ENCODE measurements at places on chromosomes 11 and 22. TPM values are rescaled to one million over a fixed set of nuclear protein-coding genes. Genes with fewer than 3 reads are reported as not detected.

DNA sequence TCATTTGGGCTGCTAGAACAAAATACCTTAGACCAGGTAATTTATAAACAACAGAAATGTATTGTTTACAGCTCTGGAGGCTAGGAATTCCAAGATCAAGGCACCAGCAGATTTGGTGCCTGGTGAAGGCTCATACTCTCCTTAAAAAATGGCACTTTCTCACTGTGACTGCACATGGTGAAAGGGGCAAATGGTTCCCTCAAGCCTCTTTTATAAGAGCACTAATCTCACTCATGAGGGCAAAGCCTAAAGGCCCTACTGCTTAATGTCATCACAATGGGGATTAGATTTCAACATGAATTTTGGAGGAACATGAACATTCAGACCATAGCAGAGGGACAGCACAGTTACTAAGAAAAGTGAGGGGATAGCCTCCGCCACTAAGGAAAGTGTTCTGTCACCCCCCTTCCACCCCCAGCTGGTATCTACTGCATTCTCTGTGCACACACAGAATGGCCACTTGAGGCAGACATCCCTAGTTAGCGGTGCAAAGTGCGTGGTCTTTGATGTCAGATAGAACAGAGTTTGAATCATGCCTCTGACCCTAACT, 47.2 kb upstream of the CEP295 start:
- no peaks in the 10 kb centered on the region for H3K27me3 ChIP-seq
- no peaks in the 10 kb centered on the region for H3K4me1 ChIP-seq
- no peak for DNase-seq
- H3K27ac ChIP-seq, result no peak overlapping the region
- no peak overlapping the region for H3K4me3 ChIP-seq

- no peaks in the 10 kb centered on the region for H3K27me3 ChIP-seq
- H3K4me3 ChIP-seq, result no peak overlapping the region
- no peak overlapping the region for H3K27ac ChIP-seq
Observed at GRCh38 chr11:37704791-37705190, 1106.8 kb upstream of the RAG2 start.

DNA sequence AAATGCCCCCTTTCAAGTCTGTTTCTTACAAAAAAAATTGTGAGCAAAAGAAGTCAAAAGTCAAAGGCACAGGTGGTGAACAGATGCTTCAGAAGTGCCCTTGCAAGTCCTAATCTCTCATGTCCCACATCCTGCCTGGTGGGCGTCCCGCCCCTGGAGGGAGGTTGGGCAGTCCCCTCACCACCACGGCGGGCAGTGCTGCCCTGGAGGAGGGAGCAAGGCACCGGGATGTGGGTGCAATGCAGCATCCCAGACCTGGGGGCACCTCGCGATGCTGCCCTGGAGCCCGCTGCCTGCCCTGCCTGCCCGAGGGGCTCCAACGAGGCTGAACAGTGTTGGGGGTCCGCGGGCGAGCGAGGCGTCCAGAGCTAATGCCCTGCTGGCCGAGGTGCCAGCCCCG, 15.9 kb downstream of the MRGPRG start:
- H3K4me3 ChIP-seq, result no peak overlapping the region
- peaks cover 6% of the 10 kb centered on the region for H3K4me1 ChIP-seq
- no peak overlapping the region for H3K27ac ChIP-seq
- no peaks in the 10 kb centered on the region for H3K27me3 ChIP-seq

DNA sequence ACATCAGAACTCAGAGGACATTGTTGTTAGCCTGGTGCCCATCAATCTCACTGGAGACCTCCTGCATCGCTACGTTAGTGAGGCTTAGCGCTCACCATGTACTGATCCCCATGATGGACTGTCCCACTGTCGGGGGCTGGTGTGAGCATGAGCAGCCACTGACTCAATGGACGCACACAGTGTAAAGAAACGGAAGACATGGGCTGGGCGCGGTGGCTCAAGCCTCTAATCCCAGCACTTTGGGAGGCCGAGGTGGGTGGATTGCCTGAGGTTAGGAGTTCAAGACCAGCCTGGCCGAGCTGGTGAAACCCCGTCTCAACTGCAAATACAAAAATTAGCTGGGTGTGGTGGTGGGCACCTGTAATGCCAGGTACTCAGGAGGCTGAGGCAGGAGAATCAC, 112.9 kb downstream of the CRYBB2 start:
- no peak overlapping the region for H3K27ac ChIP-seq
- H3K27me3 ChIP-seq, result no peaks in the 10 kb centered on the region
- no peak for DNase-seq

- no peaks in the 10 kb centered on the region for H3K27me3 ChIP-seq
- peak within 1 kb of the TSS; percentile 40 for H3K27ac ChIP-seq
- H3K4me1 ChIP-seq, result no peaks in the 10 kb centered on the region
- no peaks in the 10 kb centered on the region for H3K36me3 ChIP-seq
Observed at GRCh38 chr22:50250555-50251476, at the start of gene HDAC10. Gene HDAC10 (minus strand): TSS chr22:50251265. CDS start chr22:50251032, 233 bp downstream.

- no peak within 1 kb of the TSS for H3K27ac ChIP-seq
- peaks cover 5% of the 10 kb centered on the region for H3K4me1 ChIP-seq
- no peaks in the 10 kb centered on the region for H3K36me3 ChIP-seq
- no peaks in the 10 kb centered on the region for H3K27me3 ChIP-seq
- DNase-seq, result no peak
- H3K4me3 ChIP-seq, result no peak within 1 kb of the TSS
Observed at GRCh38 chr11:62242021-62242420, at the start of gene SCGB1D2. Gene SCGB1D2 (plus strand): TSS chr11:62242239. CDS start chr11:62242308, 69 bp downstream.

DNA sequence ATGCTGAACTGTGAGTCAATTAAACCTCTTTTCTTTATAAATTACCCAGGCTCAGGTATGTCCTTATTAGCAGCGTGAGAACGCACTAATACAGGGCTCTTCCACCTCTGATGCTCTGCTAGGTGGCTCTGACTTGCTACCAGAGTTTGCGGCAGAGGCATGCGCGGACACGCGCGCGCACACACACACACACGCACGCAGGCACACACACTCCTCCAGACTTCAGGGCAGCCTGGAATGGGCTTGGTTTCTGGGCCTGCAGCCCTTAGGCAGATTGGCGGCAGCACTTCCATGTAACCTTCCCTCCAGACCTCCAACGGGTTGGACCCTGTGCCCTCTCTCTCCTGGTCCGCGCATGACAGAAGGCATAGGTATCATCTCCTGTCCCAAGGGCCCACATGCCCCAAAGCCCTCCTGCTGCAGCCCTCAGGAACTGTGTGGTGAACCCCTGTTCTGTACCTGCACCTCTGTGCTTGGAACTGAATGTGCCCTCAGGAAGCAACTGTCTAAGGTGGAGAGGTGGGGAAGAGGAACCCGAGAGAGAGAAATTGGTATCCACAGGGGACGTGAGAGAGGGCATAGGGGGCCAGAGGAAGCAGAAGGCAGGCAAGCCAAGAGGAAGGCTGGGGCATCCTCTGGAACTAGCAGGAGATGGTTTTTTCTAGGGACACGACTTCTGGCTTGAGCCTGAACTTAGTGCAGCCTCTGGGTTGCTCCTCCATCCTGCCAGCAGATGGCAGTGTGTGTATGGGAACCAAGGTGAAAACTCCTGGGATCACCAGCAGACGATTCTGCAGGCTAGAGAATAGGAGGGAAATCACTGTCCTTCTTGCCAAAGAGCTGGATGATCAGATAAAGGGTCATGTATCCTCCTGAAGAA, 23.4 kb upstream of the RIC3 start:
- H3K27ac ChIP-seq, result no peak overlapping the region
- no peak overlapping the region for H3K4me3 ChIP-seq
- no peaks in the 10 kb centered on the region for H3K4me1 ChIP-seq
- DNase-seq, result no peak

DNA sequence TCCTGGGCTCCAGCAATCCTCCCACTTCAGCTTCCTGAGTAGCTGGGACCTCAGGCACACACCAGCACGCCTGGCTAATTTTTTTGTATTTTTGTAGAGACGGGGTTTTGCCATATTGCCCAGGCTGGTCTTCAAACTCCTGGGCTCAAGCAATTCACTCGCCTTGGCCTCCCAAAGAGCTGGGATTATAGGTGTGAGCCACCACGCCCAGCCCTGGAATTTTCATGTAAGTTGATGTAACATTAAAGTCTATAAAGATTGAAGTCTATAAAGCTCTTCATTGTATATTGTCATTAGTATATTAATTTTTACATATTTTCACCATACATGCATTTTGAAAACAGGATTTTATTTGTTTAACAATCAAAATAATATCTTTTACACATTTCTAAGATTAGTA, 12.5 kb upstream of the DDX17 start:
- H3K36me3 ChIP-seq, result no peaks in the 10 kb centered on the region
- H3K4me1 ChIP-seq, result no peaks in the 10 kb centered on the region
- DNase-seq, result no peak
- no peak overlapping the region for H3K4me3 ChIP-seq
- no peaks in the 10 kb centered on the region for H3K27me3 ChIP-seq

- no peaks in the 10 kb centered on the region for H3K4me1 ChIP-seq
- no peaks in the 10 kb centered on the region for H3K27me3 ChIP-seq
- H3K36me3 ChIP-seq, result no peaks in the 10 kb centered on the region
- DNase-seq, result no peak
- H3K4me3 ChIP-seq, result no peak overlapping the region
- H3K27ac ChIP-seq, result no peak overlapping the region
Observed at GRCh38 chr11:69468911-69469885, 12.3 kb upstream of the LINC01488 start.

GRCh38 chr22:19120829-19121630, 1.2 kb downstream of the DGCR2 start:
- no peaks in the 10 kb centered on the region for H3K36me3 ChIP-seq
- H3K4me3 ChIP-seq, result peak overlapping the region; percentile 98
- no peak for DNase-seq
- H3K27ac ChIP-seq, result peak overlapping the region; percentile 97
- peaks cover 61% of the 10 kb centered on the region for H3K4me1 ChIP-seq

GRCh38 chr11:107860688-107861087, 2.1 kb upstream of the SLC35F2 start:
- peaks cover 23% of the 10 kb centered on the region for H3K4me1 ChIP-seq
- DNase-seq, result no peak
- H3K4me3 ChIP-seq, result no peak overlapping the region
- no peaks in the 10 kb centered on the region for H3K36me3 ChIP-seq
- H3K27ac ChIP-seq, result no peak overlapping the region
- no peaks in the 10 kb centered on the region for H3K27me3 ChIP-seq

DNA sequence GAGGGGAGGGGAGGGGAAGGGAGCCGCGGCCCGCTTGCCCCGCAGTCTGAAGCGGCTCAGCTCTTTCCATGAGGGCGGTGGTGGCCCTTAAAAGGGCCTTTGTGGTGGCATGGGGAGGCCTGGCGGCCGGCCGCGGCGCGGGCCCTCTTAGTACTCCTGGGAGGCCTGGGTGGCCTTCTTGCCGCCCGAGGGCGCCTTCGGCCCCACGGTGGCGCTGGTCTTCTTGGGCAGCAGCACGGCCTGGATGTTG, 6.9 kb downstream of the DPAGT1 start:
- peak overlapping the region; percentile 90 for H3K27ac ChIP-seq
- H3K4me3 ChIP-seq, result peak overlapping the region; percentile 76
- H3K4me1 ChIP-seq, result peaks cover 26% of the 10 kb centered on the region
- DNase-seq, result peak; percentile 83
- H3K36me3 ChIP-seq, result peaks cover 23% of the 10 kb centered on the region
- H3K27me3 ChIP-seq, result no peaks in the 10 kb centered on the region

DNA sequence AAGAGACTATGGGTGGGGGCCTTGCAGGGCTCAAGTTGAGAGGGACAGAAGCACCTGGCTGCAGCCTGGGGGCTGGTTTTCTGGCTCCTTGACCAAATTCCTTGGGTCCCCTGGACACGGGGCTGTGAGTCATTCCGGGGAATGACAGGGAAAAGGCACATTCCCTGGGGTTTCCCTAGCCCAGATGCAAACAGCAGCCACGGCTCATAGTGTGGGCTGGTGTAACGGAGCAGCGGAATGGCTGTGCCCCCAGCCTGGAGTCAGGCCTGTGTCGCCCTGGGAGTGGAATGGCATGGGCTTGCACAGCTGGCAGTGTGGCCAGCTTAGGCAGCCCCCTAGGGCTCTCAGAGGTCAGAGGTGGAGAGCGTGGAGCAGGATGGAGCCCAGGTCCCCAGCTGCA, 77.6 kb upstream of the KCNQ1OT1 start:
- no peaks in the 10 kb centered on the region for H3K4me1 ChIP-seq
- no peaks in the 10 kb centered on the region for H3K27me3 ChIP-seq
- no peak for DNase-seq
- peak overlapping the region; percentile 91 for H3K27ac ChIP-seq
- H3K4me3 ChIP-seq, result no peak overlapping the region

GRCh38 chr11:96205460-96205809, 137.6 kb downstream of the MAML2 start:
- no peak overlapping the region for H3K27ac ChIP-seq
- no peak overlapping the region for H3K4me3 ChIP-seq
- H3K27me3 ChIP-seq, result no peaks in the 10 kb centered on the region
- H3K36me3 ChIP-seq, result no peaks in the 10 kb centered on the region
- DNase-seq, result no peak
- H3K4me1 ChIP-seq, result no peaks in the 10 kb centered on the region

DNA sequence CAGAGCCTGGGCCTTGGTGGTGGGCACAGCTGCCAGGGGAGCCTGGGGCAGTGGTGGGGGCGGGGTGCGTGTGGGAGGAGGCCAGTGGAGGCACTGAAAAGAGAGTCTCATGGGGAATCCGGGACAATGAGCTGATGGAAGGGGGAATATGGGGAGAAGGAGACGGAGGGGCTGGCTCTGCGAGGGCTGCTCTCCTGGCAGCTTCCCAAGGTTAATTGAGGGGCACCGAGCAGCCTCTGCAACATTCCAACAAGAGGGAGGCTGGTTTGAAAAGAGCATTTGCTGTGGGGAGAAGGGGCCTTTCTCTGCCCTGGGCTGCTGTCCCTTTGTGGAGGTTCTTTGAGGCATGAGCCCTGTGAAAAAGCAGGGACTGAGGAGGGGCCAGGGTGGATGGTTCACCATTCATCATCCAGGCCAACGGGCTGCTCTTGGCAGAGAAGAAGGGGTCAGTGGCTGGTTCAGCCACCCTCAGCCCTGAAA, 9.4 kb upstream of the IGSF9B start:
- H3K27ac ChIP-seq, result no peak overlapping the region
- DNase-seq, result no peak
- H3K4me3 ChIP-seq, result no peak overlapping the region
- no peaks in the 10 kb centered on the region for H3K27me3 ChIP-seq
- no peaks in the 10 kb centered on the region for H3K36me3 ChIP-seq
- peaks cover 10% of the 10 kb centered on the region for H3K4me1 ChIP-seq

GRCh38 chr11:129234978-129235377, 42.9 kb upstream of the ARHGAP32 start:
- H3K36me3 ChIP-seq, result no peaks in the 10 kb centered on the region
- H3K27ac ChIP-seq, result no peak overlapping the region
- H3K4me1 ChIP-seq, result no peaks in the 10 kb centered on the region
- H3K27me3 ChIP-seq, result no peaks in the 10 kb centered on the region
- no peak overlapping the region for H3K4me3 ChIP-seq

GRCh38 chr11:119417726-119418540, 5.0 kb downstream of the THY1 start:
- H3K27me3 ChIP-seq, result no peaks in the 10 kb centered on the region
- H3K27ac ChIP-seq, result no peak overlapping the region
- no peak overlapping the region for H3K4me3 ChIP-seq
- no peak for DNase-seq
- H3K36me3 ChIP-seq, result no peaks in the 10 kb centered on the region
- H3K4me1 ChIP-seq, result peaks cover 30% of the 10 kb centered on the region

BTBD18 gene
- not detected for total RNA-seq

TXN2 gene
- total RNA-seq, result 70.6 TPM

OR5B21 gene
- not detected for total RNA-seq

DRD4 gene
- not detected for total RNA-seq

OR52K1 gene
- total RNA-seq, result not detected

MFRP gene
- not detected for total RNA-seq

MS4A2 gene
- total RNA-seq, result not detected

TRIM6 gene
- total RNA-seq, result 1.3 TPM

CDON gene
- 21.9 TPM for total RNA-seq

All from right atrium auricular region (tissue), 2 donors.